ENCODE measurements at places on chromosomes 16 and 17. TPM values are rescaled to one million over a fixed set of nuclear protein-coding genes. Genes with fewer than 3 reads are reported as not detected.

Gene PIMREG
- total RNA-seq: 57.0 TPM

Gene POLR3K
- 22.7 TPM for total RNA-seq

Gene ALOXE3
- 3.5 TPM for total RNA-seq

Gene SAMD14
- total RNA-seq: 1.5 TPM

Gene ABCC12
- total RNA-seq: not detected

DNA sequence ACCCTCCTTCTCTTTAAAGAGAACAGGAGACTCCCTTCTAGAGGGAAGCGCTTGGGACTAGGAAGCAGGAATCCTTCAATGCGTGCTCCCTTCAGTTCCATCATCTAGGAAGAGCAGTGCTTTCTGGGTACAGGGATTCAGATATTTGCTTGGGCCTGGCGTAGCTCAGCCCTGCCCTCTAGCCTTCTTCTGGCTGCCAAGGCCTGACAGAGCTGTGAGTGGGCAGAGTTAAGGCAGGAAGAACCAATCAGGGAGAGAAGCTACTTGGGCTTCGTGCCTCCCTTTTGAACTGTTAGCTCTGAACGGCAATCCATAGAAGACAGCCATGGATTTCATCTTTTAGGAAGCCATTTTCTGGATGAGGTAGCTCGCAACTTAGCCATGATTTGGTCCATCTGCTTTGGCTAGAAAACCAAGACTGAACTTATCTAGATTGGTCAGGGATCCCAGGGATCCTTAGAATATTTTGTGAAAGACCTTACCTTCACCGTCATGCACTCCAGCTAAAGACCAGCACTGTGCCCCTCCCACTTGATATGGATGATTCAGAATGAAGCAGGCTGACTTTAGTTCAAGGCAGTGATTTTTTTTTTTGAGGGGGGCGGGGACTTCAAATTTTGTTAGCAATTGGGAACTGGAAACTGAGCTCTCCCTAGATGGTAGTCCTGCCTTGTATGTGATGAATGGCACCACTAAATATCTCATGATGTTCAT, 2.5 kb upstream of the CORO6 start:
- peak; percentile 43 for DNase-seq

- DNase-seq: no peak
Observed at GRCh38 chr16:52816993-52817392, 235.7 kb downstream of the CHD9NB start.

DNA sequence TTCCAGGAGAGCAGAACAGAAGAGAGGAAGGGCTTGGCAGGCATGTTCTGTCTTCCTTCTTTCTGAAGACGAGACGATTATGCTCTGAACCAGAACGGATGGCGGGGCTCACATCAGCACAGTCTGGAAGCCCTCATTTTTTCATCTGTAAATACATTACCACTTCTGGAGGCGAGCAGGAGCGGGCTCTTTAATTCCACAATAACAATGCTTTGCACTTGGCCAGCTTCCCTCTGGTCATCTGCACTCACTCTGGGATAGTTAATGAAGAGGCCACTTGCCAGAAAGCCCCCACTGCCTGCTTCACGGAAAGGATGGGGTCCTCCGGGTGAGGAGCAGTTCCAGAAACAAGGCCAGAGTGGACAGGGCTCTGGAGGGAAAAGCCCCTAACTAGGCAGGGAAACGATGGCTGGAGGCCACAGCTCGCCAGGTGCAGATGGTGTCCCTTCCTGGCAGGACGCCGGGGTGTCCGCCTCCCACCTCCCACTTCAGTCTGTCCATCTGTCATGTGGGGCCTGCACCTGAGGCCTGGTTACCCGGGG, 13.1 kb upstream of the BCAR1 start:
- no peak for DNase-seq

DNA sequence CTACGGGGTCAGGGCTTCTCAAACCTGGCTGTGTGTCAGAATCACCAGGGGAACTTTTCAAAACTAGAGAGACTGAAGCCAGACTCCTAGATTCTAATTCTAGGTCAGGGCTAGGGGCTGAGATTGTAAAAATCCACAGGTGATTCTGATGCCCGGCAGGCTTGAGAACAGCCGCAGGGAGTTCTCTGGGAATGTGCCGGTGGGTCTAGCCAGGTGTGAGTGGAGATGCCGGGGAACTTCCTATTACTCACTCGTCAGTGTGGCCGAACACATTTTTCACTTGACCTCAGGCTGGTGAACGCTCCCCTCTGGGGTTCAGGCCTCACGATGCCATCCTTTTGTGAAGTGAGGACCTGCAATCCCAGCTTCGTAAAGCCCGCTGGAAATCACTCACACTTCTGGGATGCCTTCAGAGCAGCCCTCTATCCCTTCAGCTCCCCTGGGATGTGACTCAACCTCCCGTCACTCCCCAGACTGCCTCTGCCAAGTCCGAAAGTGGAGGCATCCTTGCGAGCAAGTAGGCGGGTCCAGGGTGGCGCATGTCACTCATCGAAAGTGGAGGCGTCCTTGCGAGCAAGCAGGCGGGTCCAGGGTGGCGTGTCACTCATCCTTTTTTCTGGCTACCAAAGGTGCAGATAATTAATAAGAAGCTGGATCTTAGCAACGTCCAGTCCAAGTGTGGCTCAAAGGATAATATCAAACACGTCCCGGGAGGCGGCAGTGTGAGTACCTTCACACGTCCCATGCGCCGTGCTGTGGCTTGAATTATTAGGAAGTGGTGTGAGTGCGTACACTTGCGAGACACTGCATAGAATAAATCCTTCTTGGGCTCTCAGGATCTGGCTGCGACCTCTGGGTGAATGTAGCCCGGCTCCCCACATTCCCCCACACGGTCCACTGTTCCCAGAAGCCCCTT, 10.9 kb downstream of the STH start:
- no peak for DNase-seq

DNA sequence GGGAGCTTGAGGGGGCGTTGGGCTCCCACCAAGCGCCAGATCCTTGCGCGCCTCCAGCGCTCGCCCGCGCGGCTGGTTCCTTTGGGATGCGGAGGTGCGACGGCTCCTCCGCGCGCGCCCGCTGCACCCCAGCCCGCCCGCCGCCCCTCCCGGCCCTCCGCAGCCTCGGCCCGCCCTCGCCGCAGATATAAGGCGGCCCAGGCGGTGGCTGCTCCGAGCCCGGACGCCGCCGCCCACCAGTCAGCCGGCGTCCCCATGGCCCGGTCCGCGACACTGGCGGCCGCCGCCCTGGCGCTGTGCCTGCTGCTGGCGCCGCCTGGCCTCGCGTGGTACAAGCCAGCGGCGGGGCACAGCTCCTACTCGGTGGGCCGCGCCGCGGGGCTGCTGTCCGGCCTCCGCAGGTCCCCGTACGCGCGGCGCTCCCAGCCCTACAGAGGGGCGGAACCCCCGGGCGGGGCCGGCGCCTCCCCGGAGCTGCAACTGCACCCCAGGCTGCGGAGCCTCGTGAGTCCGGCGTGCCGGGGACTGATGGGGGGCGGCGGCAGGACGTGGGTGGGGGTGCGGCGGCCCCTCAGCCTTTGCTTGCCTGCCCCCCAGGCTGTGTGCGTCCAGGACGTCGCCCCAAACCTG, at the start of gene NPB:
Gene NPB, plus strand, starts transcription at position 216 of the 630 bp plus-strand sequence. Its CDS starts 40 bp downstream, at position 256.
- DNase-seq: no peak

- DNase-seq: no peak
Observed at GRCh38 chr17:41338961-41339485, 11.6 kb downstream of the KRT33A start.

- no peak for DNase-seq
Observed at GRCh38 chr17:35784895-35785294, 10.5 kb downstream of the MMP28 start.

GRCh38 chr17:77190576-77190975, 49.8 kb downstream of the SEC14L1 start:
- no peak for DNase-seq

DNA sequence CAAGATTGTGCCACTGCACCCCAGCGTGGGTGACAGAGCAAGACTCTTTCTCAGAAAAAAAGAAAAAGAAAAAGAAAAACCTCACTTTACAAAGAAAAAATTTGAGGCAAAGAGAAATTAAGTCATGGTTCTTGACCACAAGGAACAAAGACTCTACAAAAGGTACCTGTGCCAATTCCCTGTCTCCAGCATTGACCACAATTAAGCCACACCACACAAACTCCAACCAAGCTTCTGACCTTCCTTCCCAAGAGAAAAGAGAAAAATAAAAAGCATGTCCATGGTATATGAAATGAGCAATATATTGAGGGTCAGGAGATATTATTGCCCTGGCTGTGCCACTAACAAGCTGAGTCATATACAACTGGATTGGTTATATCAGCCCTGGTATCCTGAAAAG, 146.3 kb upstream of the NOG start:
- DNase-seq: no peak

DNA sequence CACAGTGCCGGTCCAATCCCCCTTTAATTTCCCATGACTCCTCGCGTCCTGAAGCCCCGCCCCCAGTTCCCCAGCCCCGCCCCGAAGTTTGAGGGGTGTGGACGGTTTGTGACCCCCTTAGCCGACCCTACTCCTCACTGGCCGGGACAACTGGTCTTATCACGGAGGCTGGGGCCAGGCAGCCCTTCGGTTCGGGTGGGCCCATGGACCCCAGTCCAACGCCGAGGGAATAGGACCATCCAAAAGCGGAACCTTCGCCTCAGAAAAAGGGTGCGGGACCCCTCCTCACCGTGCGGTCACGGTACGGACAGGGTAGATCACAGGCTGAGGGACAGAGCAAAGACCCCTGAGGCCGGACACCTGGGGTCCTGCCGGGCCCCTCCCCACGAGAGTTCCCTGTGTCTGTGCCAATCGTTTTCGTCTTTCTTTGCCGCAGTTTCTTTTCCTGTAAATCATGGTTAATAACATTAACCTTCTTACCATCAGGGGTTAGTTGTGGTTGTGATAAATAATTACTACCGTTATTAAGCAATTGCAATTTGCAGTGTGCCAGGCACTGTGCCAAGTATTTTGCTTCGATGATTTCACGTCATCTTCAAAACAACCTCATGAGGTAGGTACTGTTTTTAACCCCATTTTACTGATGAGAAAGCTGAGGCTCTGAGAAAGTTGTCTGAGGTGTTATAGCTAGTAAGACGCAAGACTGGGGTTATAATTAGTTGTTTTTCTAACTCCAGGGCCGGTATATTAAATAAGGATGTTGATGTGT, 543 bp downstream of the TMUB2 start:
- no peak for DNase-seq

DNA sequence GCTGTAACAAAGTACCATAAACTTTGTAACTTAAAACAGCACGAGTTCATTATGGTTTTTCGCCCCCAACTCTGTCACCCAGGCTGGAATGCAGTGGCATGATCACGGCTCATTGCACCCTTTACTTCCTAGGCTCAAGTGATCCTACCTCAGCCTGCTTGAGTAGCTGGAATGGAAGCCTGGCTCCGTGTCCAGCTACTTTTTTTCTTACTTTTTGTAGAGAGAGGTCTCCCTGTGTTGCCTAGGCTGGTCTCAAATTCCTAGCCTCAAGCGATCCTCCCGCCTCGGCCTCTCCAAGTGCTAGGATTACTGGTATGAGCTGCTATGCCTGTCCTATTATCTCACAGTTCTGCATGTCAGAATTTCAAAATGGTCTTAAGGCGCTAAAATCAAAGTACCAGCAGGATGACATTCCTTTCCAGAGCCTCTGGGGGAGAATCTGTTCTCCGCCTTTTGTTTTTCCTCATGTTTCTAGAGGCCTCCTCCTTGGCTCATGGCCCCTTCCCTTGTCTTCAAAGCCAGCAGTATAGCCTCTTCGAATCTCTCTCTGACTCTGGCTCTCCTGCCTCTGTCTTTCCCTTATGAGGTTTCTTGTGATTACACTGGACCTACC, 10.1 kb upstream of the PRM1 start:
- DNase-seq: no peak

- DNase-seq: no peak
Observed at GRCh38 chr17:34647511-34647910, 68.1 kb downstream of the TMEM132E start.

DNA sequence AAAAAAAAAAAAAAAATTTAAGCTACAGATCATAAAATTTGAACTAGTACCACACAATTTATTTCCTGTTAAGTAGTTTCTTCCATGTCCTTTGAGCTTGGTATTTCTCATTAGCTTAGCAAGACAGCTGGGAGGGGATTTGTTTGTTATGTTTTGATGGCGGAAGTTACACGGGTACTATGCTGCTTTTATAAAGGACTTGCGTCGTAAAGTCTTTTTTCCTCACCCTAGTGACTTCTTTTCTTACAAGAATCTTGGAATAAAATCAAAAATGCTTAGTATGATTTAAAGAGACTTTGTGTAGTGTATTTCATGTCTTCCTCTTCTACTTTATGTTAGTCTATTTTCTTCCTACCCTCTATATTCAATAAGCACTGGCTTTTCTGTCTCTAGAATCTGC, 89.1 kb downstream of the NLK start:
- no peak for DNase-seq

DNA sequence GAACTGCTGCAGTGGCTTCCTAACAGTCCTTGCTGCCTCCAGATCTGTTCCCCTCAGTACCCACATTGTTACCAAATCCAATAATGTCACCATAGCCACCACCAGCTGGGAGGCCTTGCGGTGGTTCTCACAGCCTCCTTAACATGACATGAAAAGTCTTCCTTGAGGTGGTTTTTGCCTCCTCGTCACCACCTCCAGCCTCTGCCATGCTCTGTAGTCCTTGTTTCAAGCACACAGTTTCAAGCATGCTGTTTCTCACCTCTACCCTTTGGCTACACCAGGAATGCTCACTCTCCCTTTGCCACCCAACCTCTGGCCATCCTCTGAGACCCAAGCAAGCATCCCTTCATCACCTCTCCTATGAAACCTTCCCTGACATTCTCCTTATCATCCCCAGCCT, 47.2 kb downstream of the DNAH9 start:
- no peak for DNase-seq

GRCh38 chr16:84672276-84673202, 24.2 kb downstream of the KLHL36 start:
- DNase-seq: peak; percentile 48

GRCh38 chr17:73706858-73707257, 62.6 kb upstream of the SDK2 start:
- DNase-seq: no peak

- peak; percentile 58 for DNase-seq
Observed at GRCh38 chr16:27179500-27180072, 23.7 kb upstream of the KDM8 start.

DNA sequence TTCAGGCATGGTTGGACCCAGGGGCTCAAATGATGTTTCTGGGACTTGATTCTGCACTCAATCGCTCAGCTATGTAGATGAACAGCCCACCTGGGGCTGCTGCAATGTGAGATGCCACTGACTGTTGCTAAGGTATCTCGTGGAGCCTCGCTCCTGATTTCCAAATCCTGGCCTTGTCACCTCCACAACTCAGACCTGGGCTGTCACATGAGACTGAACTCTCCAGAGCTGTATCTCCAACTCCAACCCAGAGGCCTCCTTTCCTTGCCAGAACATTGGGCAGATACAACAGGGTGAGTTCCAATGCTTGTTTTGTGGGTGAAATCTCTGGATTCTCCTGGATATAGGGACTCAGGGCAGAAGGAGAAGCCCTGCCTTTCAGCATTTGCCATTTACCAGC, 79.5 kb downstream of the GNAO1 start:
- no peak for DNase-seq

Measured in HCT116 (cell line).